Adrenal gland (tissue), 19 donors: ENCODE measurements at places on chromosomes 2 and 18. TPM values are rescaled to one million over a fixed set of nuclear protein-coding genes. Genes with fewer than 3 reads are reported as not detected.

Gene GKN1
- 2.9 TPM for polyA plus RNA-seq

Gene NT5DC4
- polyA plus RNA-seq: not detected

Gene AKAIN1
- polyA plus RNA-seq: 0.61 TPM

Gene ODC1
- 204 TPM for polyA plus RNA-seq
